Effector memory CD4-positive, alpha-beta T cell (primary cell): ENCODE measurements at places on chromosomes 12 and 14.

- no peak for DNase-seq
Observed at GRCh38 chr14:105141486-105142281, 26.9 kb downstream of the JAG2 start.

- DNase-seq: no peak
Observed at GRCh38 chr12:25500651-25501050, 52.4 kb downstream of the LMNTD1 start.

DNA sequence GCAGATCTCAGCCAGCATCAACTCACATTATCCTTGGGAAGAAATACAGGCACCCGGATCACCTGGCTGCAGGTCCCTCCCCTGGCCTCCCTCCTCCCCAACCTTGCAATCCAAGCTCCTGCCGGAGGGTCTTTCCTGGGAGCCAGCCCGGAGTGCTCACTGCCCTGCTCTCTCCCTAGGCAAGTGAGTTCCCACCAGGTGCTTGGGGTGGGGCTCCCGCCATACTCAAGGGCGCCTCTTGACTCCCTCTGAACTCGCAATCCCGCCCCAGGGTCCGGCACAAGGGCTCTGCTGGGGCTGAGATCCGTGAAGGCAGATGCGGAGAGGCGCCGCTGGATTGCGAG lies 1.2 kb upstream of the CEP170B start:
- DNase-seq: no peak

GRCh38 chr12:11687528-11687927 lies 38.1 kb downstream of the ETV6 start:
- no peak for DNase-seq

- no peak for DNase-seq
Observed at GRCh38 chr14:90829677-90830076, 13.4 kb upstream of the TTC7B start.

GRCh38 chr12:122855928-122856831 lies 20.9 kb downstream of the HIP1R start:
- DNase-seq: no peak
